ENCODE measurements at places on chromosomes 13 and 19.
A peak's percentile ranks its signal among the peaks of the same experiment; 100 is the strongest.

DNA sequence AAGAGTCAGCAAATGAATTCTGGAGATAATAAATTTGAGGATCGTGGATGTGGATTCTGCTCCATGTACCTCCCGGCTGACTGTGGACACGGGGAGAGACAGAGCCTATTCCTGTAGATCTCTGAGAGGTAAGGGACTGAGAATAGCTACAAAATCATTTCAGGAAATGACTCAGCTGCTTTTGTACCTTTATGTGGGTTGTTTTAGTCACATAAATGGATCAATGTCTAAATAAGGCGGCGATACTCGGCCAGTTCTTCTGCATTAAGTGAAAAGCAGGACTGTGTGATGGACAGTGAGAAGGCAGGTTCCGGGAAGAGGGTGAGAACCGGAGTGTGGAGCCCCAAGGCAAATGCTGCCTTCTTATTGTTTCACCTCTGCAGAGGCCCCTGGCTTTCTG lies 128.1 kb downstream of the EFNB2 start:
- no peak for DNase-seq

GRCh38 chr13:40456979-40457553 lies 209.4 kb downstream of the FOXO1 start:
- no peak for DNase-seq

GRCh38 chr19:56423985-56424353 lies 19.8 kb downstream of the ZNF583 start:
- DNase-seq = no peak

DNA sequence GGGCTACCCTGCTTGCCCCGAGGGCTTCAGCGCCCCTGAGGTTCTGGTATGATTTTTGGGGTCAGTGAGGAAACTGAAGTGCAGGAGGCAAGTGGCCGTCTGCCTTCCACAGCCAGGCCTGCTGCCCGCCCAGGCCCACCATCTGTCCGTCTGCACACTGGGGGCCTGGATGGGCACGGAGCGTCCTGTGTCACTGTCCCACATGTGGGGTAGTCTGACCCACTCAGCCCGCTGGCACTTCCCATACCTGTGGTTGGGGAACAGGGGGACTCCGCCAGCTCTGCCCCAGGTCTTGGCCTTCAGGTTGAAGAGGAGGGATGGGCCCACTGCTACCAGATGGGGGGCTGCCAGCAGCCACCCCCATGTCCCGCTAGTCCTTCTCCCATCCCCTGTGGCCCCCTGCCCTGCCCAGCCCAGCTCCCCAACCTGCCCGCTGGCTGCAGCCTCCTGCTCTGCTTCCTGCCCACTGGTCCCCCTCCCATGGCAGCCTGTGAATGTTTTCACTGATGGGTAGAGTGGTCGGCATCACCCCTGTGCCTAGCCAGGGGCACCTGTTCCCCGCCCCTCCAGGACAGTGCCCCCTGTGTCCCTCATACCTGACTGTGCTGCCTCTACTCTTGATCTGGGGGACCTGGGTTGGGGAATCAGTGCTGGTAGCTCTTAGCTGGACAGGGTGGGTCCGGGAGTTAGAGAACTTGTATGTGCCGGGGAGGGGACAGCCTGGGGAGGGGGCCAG lies 9.5 kb downstream of the PIAS4 start:
- no peak for DNase-seq

DNA sequence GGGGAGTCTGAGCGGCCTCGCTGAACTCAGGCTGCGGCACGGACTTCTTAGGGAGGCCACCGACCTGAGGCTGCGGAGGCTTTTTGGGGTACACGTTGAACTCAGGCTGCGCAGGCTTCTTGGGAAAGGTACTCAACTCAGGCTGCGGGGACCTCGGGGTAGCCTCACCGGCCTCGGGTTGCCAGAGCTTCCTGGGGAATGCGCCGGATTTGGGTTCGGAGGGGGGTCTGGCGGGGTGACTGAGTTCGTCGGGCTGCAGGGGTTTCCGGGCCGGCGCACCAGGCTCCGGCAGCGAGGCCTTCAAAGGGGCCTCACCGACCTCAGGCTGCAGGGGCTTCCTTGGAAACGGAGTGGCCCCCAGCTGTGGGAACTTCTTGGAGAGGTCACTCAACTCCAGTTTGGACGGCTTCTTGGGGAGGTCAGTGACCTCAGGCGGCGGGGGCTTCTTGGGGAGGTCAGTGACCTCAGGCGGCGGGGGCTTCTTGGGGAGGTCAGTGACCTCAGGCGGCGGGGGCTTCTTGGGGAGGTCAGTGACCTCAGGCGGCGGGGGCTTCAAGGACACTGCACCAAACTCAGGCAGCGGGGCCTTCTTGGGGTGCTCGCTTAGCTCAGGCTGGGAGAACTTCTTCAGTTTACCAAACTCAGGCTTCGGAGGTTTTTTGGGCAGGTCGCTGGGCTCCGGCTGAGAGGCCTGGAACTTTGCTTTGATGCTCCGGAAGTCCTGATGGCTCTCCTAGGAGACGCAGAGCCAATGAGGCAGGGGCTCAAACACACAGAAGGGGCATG lies 3.2 kb downstream of the PRAM1 start:
- no peak for DNase-seq

- peak; percentile 96 for DNase-seq
Observed at GRCh38 chr19:49690656-49691242, at the start of gene CPT1C. Gene CPT1C (plus strand): TSS chr19:49691116. CDS start chr19:49692253, 1,137 bp downstream.

- DNase-seq = no peak
Observed at GRCh38 chr13:24275041-24275440, 34.3 kb upstream of the C1QTNF9 start.

- DNase-seq = no peak
Observed at GRCh38 chr13:74452176-74452575, 318.0 kb upstream of the KLF12 start.

- DNase-seq = no peak
Observed at GRCh38 chr19:38145623-38146022, 78.4 kb downstream of the DPF1 start.

- no peak for DNase-seq
Observed at GRCh38 chr13:48733739-48734335, 80.1 kb downstream of the CYSLTR2 start.

GRCh38 chr19:43690890-43691289 lies 20.9 kb upstream of the PLAUR start:
- DNase-seq = no peak

- DNase-seq = peak; percentile 23
Observed at GRCh38 chr13:49927755-49928154, 8.4 kb downstream of the SPRYD7 start.

DNA sequence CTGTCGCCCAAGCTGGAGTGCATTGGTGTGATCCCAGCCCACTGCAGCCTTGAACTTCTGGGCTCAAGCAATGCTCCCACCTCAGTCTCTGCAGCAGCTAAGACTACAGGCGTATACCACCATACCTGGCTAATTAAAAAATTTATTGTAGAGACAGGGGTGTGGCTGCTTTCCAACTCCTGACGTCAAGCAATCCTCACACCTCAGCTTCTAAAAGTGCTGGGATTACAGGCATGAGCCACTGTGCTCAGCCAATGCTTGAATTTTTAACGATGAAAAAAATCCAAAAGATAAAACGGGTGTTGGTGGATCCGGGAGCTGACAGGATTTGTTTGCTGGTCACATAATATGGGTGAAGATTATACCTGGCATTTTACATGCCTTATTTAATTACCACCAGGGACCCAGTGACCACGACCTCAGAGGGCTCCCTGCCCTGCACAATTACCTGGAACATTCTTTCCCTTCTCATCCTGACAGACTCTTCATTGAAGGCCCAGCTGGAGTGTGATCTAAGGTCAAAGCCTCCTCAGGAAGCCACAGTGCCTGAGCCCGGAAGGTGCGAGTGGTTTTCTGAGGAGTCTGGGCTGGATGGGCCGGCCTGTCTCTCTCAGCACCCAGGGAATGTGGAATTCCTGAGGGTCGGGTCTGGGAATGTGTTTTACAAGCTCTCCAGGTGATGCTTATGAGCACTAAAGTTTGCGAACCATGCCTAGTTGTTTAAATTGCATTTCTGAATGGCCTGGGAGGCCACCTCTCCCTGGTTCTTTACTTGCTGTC lies 193.3 kb downstream of the USP12 start:
- DNase-seq = no peak

- peak; percentile 91 for DNase-seq
Observed at GRCh38 chr19:9945319-9945966, 9.1 kb upstream of the OLFM2 start.

DNA sequence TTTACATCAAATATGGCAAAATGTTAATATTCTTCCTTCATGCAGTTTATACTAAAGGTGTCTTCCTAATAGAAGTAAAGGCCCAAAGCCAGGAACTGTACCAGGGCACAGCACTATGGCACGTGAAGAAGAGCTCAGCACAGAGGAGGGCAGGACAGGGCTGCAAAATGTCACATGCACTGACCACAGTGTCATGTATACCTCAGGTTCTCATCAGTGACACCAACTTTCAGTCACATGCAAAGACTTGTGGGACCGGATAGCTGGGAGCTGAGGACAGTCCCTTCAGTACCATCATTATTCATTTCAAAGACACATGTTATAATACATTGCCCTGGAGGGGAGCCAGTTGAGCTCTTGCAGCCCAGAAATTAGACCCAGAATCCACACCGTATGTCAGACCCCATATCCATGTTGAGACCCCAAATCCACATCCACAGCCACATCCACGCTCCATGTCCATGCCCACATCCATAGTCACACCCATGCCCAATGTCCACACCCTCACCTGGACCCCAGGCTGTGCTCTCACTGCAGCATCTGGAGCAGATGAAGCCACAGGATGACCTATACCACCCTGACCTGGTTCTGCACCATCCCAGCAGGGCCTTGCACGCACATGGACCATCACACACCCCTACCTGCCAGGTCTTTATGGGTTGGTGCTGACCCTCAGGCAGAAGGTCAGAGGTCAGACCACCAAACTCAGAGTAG lies 111.8 kb downstream of the TUBA3C start:
- no peak for DNase-seq

- DNase-seq = no peak
Observed at GRCh38 chr19:17564781-17565180, 9.3 kb downstream of the COLGALT1 start.

DNA sequence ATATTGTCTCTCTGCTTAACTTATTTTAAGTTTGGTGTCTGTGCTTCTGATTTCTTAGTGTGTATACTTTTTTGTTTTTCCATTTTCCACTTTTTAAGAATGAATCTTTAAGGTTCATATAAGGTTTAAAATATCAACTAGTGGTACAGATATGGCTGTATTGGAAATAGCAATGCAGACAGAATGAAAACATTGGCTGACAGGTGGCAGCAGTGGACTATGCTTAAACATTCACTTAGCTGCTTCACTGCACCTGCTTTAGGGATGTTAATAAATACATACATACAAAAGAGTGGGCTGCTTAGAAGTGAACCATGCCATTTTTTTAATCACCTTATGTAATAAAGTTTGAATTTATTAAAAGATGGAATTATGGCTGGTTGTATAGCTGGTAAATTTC lies 27.3 kb downstream of the TM9SF2 start:
- DNase-seq = no peak

DNA sequence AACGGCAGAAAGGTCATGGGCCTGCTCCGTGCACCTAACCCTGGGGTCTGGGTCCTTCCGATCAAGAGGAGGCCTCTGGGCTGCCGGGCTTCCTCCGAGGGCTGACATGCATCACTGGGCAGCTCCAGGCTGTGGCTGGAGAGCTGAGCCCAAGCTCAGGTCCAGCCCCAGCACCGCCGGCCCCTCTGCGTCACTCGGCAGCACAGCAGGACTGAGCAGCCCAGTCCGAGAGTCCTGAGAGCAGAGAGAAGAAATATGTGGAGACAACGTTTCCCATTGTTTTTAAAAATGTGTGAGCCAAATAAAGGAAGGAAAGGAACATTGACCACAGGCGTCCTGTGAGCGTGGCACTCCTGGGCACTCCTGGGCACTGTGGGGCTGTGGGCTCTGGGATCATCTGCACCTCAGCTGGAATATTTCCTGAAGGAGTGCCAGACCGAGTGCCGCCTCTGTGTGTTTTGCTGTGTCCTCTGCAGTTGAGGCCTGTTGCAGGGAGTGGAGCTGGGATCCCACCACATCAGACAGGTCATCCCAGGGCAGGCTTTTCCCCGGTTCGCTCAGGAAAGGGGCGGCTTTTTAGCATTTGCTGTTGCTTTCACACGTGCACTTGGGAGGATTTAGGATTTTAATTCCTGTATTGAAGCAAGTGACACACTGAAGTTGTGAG lies 37.8 kb upstream of the TFDP1 start:
- DNase-seq = peak; percentile 77

GRCh38 chr19:47615230-47615629 lies 6.3 kb downstream of the BICRA start:
- DNase-seq = no peak

DNA sequence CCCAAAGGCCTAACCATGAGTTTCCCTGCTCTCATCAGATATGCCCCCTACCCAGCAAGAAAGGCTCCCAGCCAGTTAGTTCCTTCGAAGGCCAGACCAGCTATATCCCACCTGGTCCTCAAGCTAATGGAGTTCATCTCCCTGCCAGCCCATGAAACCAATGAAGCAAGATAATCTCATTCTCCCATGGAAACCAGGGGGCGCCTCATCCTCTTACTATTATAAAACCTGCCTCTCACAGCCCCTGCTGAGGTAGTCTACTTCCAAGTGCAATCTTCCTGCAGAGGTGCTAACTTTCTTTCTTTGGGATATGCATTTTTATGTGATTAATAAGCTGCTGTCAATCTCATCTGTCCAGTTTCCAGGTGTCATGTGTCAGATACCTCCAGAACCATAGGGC lies 34.0 kb upstream of the ZNF573 start:
- DNase-seq = no peak

GRCh38 chr13:82116422-82116989 lies 1765.8 kb downstream of the SLITRK1 start:
- DNase-seq = no peak

DNA sequence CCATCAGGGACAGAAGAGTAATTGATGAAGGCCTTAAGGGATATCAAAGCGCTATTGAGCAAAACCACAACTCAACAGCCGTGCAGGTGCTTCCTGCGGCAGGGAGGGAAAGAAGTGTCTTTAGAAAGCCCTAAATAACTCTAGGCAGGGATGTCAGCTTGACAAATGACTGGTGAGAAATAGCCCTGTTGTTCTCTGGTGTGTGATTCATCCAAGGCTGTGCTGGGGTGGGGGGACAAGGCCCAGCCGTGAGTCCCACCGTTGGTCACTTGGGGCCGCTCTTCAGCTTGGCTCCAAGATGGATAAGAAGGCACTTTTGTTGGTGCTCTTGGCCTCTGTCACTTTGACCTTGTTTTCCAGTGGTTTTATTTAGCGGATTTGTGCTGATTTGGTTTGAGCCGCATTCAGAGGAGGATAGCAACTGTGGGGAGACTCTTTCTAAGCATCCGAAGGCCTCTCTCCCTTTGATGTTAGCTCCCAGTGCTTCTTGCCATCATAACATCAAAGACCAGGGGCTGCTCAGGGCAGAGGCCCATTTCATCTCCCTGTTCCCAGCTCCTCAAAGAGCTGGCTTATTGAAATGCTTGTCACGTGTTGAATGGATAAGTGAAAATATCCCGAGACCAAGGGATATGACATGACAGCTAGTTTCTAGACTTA lies 130.3 kb upstream of the SERP2 start:
- no peak for DNase-seq

GRCh38 chr19:47510516-47511127 lies 4.2 kb downstream of the NAPA start:
- no peak for DNase-seq

DNA sequence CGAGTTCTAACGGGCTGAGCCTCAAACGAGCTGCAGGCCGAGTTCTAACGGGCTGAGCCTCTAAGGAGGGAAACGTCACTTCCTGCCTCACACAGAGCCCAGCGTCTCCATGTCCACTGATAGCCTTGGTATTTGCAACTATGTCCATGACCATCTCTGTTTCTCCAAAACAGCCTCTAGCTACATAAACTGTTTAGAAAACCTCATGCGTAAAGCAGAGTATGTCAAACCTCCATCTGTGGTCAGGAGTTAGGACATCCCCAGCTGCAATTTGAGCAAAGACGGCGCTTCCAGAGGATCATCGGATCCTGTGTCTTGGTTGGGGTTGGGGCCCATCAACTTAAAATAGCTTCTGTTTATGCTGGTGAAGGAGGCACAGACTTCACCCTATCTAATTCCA lies 20.8 kb downstream of the RASA3 start:
- DNase-seq = peak; percentile 58

All from AG08396 (cell line).